ENCODE measurements at places on chromosomes 13 and 19. TPM values are rescaled to one million over a fixed set of nuclear protein-coding genes. Genes with fewer than 3 reads are reported as not detected.

CGB5 gene
- polyA plus RNA-seq: not detected

ATP1A3 gene
- 1.8 TPM for polyA plus RNA-seq

SPACA4 gene
- polyA plus RNA-seq: not detected

DNA sequence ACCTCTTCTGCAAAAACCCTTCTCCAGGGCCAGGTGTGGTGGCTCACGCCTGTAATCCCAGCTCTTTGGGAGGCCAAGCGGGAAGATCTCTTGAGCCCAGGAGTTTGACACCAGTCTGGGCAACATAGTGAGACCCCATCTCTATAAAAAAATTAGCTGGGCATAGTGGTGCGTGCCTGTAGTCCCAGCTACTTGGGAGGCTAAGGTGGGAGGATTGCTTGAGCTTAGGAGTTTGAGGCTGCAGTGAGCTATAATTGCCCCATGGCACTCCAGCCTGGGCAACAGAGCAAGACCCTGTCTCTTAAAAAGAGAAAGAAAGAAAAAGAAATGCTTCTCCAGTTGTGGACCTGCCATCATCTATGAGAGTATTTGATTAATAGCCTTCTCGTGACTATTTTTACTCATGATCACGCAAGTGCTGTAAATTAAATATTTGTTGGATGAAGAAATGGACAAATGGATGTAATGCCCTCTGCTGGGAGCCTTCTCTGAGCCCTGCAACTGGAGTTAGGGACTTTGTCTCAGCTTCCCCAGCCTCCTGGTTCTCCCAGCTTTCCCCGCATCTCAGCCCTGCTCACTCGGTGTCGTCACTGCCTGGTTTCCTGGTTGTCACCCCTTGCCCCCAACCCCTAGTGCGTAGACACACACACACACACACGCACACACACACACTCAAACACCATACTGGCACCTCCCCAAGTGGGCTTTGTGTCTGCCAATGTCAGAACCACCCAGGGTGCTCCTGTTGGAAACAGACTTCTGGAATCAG, 12.2 kb downstream of the WIZ start:
- H3K4me1 ChIP-seq: peaks cover 9% of the 10 kb centered on the region
- H3K27me3 ChIP-seq: no peaks in the 10 kb centered on the region
- no peaks in the 10 kb centered on the region for H3K36me3 ChIP-seq
- H3K27ac ChIP-seq: no peak overlapping the region
- H3K4me3 ChIP-seq: no peak overlapping the region

GRCh38 chr13:45195421-45195820, 5.4 kb downstream of the KCTD4 start:
- H3K27ac ChIP-seq: no peak overlapping the region
- peaks cover 27% of the 10 kb centered on the region for H3K4me1 ChIP-seq
- H3K36me3 ChIP-seq: no peaks in the 10 kb centered on the region
- no peaks in the 10 kb centered on the region for H3K27me3 ChIP-seq
- DNase-seq: no peak

DNA sequence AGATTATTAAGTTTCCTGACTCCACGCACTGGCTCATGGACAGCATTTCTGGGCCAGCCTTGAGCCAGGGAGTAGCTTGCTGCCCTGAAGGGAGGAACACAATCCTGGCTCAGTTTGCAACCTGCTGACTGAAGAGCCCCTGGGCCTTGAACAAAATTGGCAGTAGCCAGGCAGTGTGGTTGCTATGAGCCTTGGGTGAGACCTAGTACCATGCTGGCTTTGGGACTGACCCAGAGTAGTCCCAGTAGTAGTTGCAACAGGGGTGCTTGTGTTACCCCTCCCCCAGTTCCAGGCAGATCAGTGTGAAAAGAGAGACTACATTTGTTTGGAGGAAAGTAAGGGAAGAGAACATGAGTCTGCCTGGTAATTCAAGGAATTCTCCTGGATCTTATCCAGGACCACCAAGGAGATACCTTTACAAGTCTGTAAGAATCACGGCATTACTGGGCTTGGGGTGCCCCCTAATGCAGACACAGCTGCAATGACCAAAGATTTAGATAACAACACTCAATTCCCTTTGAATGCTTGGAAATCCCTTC, 22.0 kb downstream of the ITGBL1 start:
- no peaks in the 10 kb centered on the region for H3K4me1 ChIP-seq
- no peaks in the 10 kb centered on the region for H3K27me3 ChIP-seq
- no peak for DNase-seq
- no peaks in the 10 kb centered on the region for H3K36me3 ChIP-seq
- H3K4me3 ChIP-seq: no peak overlapping the region
- no peak overlapping the region for H3K27ac ChIP-seq

DNA sequence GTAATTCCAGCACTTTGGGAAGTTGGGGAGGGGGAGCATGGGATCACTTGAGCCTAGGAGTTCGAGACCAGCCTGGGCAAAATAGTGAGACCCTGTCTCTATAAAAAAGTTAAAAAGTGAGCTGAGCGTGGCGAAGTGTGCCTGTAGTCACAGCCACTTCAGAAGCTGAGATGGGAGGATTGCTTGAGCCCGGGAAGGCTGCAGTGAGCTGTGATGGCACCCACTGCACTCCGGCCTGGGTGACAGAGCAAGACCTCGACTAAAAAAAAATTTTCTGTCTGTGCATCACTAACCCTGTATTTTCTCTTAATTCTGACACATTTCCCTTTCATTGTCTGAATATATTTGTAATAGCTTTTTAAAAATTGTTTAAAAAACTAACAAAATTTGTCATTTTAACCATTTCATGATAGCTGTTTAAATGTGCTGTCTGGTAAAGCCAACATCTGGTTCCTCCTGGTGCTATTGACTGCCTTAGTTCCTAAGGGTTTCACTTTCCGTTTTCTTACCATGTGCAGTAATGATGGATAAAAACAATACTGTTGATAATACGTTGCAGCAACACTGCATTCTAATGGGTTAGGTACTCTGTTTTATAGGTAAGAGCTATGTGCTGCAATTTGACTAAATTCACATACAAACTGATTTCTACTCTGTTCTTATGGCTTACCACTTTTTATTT, 29.7 kb downstream of the LATS2 start:
- H3K4me3 ChIP-seq: no peak overlapping the region
- H3K36me3 ChIP-seq: no peaks in the 10 kb centered on the region
- no peak for DNase-seq
- H3K27ac ChIP-seq: no peak overlapping the region
- H3K27me3 ChIP-seq: no peaks in the 10 kb centered on the region

GRCh38 chr13:99797691-99798090, 173.9 kb downstream of the ZIC5 start:
- no peaks in the 10 kb centered on the region for H3K4me1 ChIP-seq
- H3K27me3 ChIP-seq: peaks cover 1% of the 10 kb centered on the region
- no peak overlapping the region for H3K27ac ChIP-seq
- no peaks in the 10 kb centered on the region for H3K36me3 ChIP-seq
- no peak for DNase-seq
- no peak overlapping the region for H3K4me3 ChIP-seq

DNA sequence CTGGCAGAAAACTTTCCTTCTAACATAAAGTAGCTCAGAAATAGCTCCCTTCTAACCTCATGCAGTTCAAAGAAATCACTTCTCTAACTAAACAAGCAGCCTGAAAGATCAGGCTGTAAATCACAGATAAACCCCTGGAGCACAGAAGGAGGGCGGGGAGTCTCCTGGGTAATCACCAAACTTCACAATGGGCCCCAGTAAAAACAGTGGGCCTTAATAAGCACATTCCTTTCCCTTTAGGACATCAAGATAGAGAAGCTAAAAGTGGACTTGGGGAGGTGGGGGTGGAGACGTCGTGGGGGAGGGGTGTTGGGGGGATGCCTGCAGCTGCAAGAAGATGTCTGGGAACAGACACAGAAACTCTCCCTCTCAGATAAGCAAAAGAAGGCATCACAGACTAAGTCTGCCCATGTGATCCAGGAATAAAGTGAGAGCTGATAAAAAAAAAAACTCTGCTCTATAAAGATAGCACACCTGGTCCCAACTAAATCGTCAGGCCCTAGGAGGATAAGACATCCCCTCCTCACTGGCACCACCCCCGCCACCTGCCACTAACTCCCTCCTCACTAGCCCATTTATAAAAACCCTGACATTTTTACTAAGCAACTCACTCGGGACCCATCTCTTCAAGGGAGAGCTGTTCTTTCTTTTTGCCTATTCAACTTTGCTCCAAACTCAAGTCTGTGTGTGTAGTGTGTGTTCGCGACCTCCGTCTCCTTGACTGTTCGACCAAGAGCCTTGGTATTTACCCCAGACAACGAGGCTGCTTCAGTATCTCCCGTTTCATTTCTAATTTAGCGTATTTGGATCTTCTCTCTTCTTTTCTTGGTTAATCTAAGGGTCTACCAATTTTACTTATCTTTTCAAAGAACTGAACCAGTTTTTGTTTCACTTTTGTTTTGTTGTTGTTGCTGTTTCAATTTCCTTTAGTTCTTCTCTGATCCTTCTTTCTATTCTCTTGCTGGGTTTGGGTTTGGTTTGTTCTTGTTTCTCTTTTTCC, 31.7 kb downstream of the DNAJC15 start:
- peaks cover 25% of the 10 kb centered on the region for H3K4me1 ChIP-seq

- H3K27ac ChIP-seq: no peak overlapping the region
- no peaks in the 10 kb centered on the region for H3K4me1 ChIP-seq
- H3K36me3 ChIP-seq: no peaks in the 10 kb centered on the region
- peaks cover 4% of the 10 kb centered on the region for H3K27me3 ChIP-seq
- H3K4me3 ChIP-seq: no peak overlapping the region
These were observed 6.6 kb downstream of the SMAD9 start for GRCh38 chr13:36913463-36913862.
